ENCODE measurements at places on chromosomes 7 and 10.
A peak's percentile ranks its signal among the peaks of the same experiment; 100 is the strongest.

GRCh38 chr10:88833156-88833555, 18.5 kb downstream of the ANKRD22 start:
- no peak for DNase-seq

DNA sequence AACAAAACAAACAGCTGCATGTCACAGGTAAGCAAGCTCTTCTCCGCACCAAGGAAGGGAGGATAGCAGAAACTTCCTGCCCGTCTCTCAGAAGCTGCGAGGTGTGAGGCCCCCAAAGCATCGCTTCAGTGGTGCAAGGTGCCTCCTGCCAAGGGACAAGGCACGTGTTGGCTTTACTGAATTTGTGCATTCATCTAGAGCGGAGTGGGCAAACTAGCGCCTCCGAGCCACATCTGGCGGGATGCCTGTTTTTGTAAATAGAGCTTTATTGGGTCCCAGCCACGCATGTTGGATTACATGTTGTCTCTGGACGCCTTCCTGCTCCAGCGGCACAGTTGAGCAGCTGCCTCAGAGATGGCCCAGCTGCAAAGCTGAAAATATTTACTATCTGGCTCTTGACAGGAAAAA, 27.7 kb downstream of the PHYH start:
- peak; percentile 6 for DNase-seq

- no peak for DNase-seq
These were observed 45.6 kb upstream of the TES start for GRCh38 chr7:116164552-116165306.

GRCh38 chr7:150756858-150757257, 19.6 kb downstream of the GIMAP5 start:
- peak; percentile 7 for DNase-seq

- DNase-seq, result no peak
These were observed 59.4 kb upstream of the CAMK2B start for GRCh38 chr7:44384586-44385433.

DNA sequence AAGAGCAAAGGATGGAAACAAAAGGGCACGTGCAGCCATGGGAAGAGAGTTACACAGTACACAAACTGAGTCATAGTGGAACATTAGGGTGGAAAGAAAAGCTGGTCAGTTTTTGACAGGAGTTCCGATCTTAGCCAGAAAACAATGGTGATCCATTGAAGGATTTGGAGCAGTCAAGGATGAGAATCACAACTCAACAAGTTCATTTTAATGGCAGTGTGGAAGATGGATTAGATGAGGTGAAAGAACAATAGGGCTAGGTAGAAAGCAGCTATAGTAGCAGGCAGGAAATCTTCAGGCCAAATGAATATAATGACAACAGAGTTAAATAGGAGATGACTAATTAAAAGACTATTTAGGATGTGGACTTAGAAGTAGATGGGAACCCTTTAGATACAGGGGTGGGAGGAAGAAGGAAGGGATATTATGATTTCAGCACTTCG, 136.3 kb downstream of the DOCK4 start:
- DNase-seq, result no peak

DNA sequence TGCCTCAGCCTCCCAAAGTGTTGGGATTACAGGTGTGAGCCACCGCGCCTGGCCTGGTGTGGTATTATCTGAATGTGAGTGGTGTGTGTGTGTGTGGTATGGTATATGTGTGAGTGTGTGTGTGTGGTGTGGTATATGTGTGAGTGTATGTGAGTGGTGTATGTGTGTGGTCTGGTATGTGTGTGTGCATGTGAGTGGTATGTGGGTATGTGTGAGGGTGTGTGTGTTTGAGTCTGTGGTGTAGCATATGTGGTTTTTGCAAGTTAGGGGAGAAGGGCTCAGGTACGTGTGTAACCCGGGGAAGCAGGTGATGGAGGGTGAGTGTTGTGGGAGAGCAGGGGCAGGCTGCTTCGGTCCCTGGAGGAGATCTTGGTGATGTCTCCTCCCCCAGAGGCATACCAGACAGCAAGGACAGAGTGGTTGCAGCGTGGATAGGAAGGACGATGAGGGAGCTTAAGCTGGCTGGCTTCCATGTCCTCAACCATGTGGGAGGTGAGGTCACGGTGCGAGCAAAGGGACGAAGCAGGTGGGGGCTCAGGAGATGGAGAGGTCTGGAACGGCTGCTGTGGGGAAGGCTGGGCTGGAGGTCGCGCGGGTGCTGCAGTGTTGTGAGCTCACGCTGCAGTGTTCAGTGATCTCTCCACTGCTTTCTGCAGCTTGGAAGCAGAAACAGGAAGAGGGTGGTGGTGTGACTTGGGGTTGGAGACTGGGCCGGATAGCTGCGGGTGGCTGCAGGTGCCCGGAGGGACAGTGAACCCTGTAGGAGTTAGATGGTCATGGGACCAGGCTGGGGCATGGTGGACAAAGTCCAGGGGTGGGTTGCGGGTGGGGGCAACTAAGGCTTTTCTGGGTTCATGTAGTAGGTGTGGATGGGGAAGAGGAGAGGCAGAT, 5.0 kb downstream of the ZYX start:
- no peak for DNase-seq

- no peak for DNase-seq
These were observed 12.5 kb upstream of the PLEKHS1 start for GRCh38 chr10:113739031-113739430.

GRCh38 chr10:30540276-30540675, 89.3 kb downstream of the LYZL2 start:
- DNase-seq, result no peak

- no peak for DNase-seq
These were observed 10.1 kb downstream of the PDGFA start for GRCh38 chr7:509426-510130.

DNA sequence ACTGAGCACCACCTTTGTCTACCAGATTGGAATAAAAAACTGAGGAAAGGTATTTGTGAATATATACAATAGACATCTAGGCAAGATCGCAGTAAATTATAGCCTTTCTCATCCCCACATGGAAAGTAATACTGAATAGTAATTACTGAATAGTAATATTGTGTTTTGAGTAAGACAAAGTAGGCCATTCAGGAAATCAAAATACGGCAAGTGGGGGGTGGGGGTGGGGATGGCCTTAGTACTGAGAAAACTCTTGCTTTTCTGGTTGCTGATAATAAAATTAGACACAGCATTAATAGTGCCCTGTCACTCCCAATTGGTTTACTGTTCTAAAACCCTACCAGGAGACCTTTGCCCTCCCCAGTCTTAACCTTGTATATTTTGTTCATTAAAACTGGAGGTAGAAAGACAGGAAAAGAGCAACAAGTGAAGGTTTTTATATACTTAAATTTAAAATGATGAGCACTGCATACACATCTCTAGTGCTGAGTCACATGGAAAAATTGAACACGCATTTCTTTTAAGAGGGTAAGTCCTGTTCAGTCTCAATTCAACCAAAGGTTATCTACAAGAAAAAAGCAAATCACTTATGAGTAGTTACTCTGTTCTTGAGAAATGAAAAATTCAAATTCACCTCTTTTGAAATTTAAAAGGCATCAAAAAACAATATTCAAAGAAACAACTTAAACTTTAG, 65.6 kb downstream of the IGF2BP3 start:
- DNase-seq, result no peak

GRCh38 chr7:17678896-17679295, 261.4 kb downstream of the SNX13 start:
- no peak for DNase-seq

- DNase-seq, result no peak
These were observed 1.6 kb downstream of the VSTM4 start for GRCh38 chr10:49113741-49114141.

GRCh38 chr7:100093054-100093453, 4.3 kb downstream of the COPS6 start:
- DNase-seq, result no peak

- DNase-seq, result no peak
These were observed 70.8 kb upstream of the PARD3 start for GRCh38 chr10:34885898-34886297.

- no peak for DNase-seq
These were observed 134.0 kb downstream of the PTPRN2 start for GRCh38 chr7:158453663-158454062.

DNA sequence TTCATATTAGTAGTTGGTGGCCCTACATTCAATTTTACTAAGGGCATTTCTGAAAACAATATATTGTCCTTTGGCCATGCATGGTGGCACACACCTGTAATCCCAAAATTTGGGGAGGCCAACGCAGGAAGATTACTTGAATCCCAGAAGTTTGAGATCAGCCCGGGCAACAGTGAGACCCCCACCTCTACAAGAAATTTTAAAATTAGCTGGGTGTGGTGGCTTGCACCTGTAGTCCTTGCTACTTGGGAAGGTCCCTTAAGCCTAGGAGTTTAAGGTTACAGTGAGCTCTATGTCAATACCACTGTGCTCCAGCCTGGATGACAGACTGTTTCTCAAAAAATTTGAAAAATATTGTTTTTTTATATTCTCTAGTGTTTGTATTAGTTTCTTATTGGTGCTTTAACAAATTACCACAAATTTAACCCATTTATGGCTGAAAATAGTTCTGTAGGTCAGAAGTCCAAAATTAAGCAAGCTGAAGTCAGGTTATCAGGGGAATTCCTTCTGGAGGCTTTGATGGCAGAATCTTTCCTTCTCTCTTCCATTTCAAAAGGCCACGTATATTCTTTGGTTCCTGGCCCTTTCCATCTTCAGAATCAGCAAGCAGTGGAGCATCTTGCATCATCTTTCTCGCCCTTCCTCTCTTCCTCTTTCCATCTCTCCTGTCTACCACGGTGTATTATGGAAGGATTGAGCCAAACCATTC, 12.4 kb downstream of the CBX3 start:
- DNase-seq, result no peak

DNA sequence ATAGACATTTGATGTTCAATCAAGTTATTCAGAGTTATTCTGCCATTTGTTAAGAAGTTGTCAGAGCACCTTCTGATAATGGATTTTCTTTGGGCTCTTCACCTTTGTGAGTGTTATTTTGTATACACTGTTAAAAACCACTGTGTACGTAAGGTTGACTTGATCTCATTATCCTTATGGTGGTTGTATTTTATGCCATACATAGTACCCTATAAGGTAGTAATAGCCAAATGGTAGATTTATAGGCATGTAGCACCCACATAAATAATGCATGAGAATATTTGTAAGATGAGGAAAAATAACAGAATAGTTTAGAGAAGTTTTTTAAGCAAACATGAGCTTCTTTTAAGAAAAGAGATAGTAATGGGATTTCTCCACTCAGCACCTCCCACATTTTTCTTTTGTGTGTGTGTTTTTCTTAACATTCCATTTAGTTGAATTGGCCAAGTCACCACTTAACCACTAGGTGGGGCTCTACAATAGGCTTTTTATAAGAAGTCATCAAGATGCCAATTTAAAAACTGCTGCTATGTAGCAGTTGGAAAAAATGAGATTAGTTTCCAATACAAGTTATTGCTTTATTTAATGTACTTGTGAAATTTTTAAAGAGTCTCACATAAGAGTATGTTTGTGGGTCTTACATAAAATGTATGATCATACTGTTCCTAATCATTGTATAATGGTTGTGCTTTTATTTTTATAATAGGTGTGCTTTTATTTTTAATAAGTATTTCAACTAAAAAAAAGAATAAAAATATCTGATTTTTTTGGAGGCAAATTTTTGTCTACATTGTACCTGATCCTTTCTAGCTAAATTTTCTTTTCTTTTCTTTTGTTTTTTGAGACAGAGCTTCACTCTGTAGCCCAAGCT, 41.1 kb upstream of the STMP1 start:
- peak; percentile 40 for DNase-seq

Measured in NCI-H510A treated with DMSO at 0.1 percent for 48 hours (cell line).